T follicular helper cell (primary cell): ENCODE measurements at places on chromosomes 3 and 15.

DNA sequence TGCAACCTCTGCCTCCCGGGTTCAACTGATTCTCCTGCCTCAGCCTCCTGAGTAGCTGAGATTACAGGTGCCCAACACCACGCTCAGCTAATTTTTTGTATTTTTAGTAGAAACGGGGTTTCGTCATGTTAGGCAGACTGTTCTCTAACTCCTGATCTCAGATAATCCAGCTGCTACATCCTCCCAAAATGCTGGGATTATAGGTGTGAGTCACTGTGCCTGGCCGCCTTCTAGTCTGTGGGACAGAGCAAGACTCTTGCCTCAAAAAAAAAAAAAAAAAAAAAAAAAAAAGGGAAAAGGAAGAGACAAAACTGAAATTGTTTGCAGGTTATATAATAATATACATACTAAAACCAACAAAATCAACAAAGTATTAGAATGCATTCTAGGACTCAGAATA lies 215.2 kb downstream of the PCCB start:
- no peak for DNase-seq

GRCh38 chr15:57109005-57109404 lies 190.6 kb downstream of the TCF12 start:
- no peak for DNase-seq

- DNase-seq: no peak
Measured at GRCh38 chr15:53693729-53694475, 65.6 kb downstream of the WDR72 start.

DNA sequence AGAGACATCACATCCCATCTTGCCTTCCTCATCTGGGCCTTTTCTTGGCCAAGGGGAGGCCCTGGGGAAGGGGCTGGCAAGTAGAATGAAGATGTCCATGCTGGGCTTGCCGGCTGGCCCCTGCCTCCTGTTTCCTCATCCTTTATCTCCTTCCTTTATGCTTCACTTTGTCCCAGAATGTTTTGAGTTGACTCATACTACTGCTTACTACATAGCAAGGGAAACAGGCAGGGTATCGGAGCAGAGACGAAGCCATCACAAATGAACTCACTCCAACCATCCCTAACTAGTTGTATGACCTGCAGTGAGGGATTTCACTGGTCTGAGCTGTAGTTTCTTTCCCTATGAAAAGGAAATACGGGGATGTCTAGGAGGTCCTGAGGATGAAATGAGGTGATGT lies 66.0 kb downstream of the CHDH start:
- no peak for DNase-seq

- DNase-seq: no peak
Measured at GRCh38 chr3:143480344-143480743, 360.8 kb downstream of the CHST2 start.
